ENCODE measurements at places on chromosomes 3 and 15.

DNA sequence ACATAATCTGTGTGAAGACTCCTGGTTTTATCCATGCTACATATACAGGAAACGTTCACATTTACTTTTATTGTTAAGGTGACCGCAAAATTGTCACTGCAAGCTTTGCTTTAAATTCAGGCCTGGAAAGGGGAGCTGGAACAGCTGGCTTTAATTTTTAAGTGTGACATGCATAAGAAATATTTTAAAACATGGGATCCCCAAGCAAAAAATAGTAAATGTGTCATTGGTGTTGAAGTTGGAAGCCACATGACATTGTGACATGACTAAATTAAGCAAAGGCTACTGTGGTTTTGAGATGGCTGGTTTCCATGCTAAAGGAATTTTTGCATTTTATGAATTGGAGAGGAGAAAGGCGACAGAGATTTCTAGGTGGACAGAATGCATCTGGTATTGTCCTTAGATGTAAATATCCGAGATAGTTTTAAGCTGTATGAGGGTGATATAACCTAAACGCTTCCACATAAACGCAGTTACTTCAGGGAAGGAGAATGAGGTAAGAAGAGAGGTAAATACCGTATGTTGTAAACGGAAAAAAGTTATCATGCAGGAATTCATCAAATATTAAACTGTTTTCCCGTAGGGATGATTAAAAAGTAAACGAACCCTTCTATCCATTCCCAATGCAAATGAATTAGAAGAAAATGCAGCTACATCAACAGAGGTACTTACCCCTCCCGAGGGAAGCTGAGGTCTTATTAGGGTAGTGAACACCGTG, 927 bp upstream of the FYTTD1 start:
- no peak for DNase-seq

DNA sequence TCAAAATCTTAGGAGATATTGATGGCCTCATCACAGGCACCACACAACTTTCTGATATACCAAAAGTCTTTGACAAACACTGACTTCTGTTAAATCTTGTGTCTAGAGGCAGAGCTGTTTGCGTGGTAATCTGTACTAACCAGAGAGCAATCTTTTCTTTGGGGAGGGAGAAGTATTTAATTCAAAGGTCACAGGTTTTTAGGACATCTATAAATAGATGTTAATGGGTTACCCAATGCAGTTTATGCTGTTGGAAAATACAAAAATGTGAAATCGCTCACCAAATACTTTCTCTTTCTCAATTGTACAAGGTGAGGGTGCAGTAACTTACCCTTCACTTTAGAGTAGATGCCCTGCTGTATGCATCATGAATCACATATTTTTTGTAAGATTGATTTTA, 510.5 kb downstream of the NSUN3 start:
- DNase-seq: no peak

DNA sequence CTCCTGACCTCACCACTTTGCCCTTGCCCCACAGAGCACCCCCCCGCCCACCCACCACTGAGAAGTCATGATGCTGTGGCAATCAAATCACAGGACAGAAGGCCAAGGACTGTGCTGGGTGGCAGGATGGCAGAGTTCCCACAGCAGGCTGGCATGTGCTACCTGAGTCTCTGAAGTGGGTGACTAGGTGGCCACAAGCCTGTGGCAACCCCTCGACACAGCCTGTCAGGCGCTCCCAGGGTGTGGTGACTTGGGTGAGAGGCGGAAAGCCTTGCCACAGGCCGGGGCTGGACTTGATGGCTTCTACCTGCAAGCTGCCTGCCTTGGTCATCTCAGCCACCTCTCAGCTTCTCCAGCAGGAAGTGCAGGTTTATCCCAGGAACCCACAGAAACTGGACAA, 15.6 kb upstream of the DUSP7 start:
- DNase-seq: no peak

- no peak for DNase-seq
Observed at GRCh38 chr15:58399739-58400138, 32.1 kb upstream of the LIPC start.

GRCh38 chr3:44509393-44509921, 32.0 kb upstream of the ZNF445 start:
- no peak for DNase-seq

GRCh38 chr3:45582430-45582829, 12.1 kb upstream of the LIMD1 start:
- DNase-seq: no peak

GRCh38 chr3:50155491-50155878, 361 bp downstream of the SEMA3F start:
- no peak for DNase-seq

- DNase-seq: no peak
Observed at GRCh38 chr15:62323353-62323890, 158.3 kb upstream of the C2CD4B start.

GRCh38 chr3:93994056-93994455, 14.1 kb downstream of the ARL13B start:
- DNase-seq: no peak

DNA sequence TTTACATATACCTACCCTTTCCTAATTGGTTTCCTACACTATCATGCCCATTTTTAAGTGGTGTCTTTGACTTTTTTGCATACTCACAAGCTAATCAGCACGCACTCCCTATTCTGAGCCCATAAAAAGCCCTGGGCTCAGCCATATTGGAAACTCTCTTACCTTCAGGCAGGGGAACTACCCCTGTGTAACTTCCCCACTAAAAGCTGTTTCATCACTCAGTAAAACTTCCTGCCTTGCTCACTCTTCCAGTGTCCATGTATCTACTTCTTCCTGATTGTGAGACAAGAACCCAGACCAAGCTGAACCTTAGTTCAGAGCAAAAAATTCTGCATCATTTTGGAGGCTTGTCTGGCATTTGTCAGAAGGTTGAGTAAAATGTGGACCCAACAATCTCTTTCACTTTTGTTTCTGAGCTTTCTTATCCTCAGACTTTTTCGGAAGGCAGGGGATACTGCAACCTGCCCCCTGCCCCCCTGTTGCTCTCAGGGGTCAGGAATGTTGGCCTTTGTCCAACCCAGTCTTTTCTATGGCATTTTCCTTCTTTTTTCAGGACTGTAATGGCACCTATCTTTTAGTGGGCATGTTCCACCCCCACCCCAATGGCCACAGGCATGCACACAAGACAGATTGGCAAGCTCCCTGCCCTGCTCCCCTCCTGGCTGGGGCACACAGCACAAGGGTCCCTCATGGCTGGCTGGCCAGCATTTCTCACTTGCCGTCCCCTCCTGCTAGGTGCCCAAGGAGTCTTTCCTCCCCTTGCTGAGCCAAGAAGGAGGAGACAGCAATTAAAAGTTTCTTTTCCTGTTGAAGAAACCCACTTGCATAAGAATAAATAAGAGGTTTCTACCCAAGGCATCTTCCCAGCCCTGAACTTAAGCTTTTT, 26.3 kb upstream of the TMEM45A start:
- DNase-seq: no peak

GRCh38 chr3:132164469-132165092, 129.8 kb upstream of the CPNE4 start:
- DNase-seq: no peak

- DNase-seq: peak; percentile 54
Observed at GRCh38 chr15:89129123-89129815, 41.0 kb downstream of the ABHD2 start.

GRCh38 chr15:42062284-42062806, 32.0 kb downstream of the PLA2G4D start:
- no peak for DNase-seq

DNA sequence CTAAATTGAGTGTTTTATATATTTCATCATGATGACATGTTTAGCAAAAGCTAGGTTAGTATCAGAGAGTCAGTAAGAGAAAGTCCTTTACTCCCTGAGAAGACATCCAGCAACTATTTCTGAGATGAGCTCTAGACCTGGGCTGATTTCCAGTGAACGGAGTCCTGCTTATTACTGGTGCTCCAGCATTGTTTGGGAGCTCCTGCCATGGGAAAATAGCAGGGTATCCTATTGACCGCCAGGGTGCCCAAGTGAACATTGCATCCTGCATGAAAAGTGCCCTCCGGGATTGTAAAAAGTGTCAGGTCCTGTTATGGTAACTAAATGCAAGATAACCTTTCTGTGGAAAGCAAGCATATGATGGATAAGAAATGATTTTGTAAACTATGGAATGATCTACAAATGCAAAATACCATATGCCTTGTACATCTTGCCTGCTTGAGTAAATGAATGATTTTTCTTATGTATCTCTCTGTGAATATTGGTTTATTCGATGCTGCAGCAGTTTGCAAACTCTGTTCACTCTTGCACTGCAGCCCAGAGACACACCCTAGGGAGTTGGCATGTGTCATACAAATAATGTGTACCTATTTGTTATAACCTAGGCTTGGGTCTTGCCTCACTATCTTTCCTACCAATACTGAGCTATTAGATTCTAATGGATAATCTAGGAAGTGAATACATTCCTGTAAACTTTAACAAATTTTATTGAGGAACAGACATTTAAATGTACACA, 96.7 kb downstream of the IL5RA start:
- DNase-seq: no peak

- no peak for DNase-seq
Observed at GRCh38 chr3:190728574-190729246, 133.8 kb downstream of the GMNC start.

DNA sequence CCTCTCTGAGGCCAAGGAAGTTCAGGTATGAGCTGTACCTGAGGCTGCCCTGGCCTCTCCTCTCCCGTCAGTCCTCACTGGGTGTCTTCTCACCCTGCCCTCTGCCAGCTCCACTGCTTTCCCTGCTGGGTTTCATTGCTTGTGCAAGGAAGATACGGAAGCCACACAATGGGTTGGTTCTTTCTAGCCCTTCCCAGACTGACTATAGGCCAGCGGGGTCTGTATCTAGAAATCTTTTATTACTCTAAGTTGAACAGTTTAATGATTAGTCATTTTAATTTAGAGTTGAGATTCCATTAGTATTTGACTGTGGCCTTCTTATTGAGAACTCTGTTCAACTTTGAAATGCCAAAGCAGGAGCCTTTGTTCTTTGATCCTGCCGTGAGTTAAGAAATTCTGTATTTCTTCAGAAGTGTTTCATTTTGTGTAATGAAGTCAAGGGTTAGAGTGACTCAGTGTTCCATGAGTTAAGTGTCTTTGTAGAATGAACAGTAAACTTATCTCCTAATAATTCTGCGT, 16.2 kb downstream of the C3orf62 start:
- peak; percentile 17 for DNase-seq

DNA sequence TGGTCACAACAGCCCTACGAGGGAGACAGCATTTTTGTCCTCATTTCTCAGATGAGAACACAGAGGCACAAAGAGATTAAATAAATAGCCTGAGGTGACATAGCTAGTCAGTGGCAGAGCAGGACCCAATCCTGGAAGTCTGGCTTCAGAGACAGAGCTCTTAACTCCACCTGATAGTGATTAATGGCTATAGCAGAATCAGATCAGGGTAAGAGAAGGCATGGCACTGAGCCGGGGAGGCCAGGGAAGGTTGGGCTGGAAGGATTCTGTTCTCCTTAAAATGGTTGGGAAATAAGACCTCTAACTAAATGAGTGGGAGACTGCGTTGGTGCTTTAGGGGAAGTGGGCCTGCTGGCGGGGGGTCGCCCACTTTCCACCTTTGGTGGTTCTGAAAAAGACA, 104.5 kb downstream of the VGLL4 start:
- DNase-seq: no peak

- DNase-seq: no peak
Observed at GRCh38 chr3:82020282-82020681, 258.8 kb upstream of the GBE1 start.

- DNase-seq: no peak
Observed at GRCh38 chr3:176740906-176741663, 456.2 kb downstream of the TBL1XR1 start.

DNA sequence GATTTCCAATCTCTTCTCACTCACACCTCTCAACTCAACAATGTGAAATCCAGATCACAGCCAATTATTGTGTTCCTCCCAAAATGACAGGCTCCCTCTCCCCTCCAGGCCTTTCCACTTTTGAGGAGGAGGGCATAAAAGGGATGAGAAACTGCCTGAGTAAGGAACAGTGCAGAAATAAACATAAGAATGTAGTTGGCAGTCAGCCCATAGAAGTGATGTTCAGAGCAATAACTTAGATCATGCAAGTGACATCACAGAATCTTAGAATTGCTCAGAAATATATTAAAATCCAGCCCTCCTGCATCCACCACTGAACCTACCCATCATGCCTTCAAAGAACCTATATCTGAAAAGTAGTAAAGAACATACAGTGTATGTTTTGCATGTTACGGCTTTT, 299.4 kb upstream of the GADL1 start:
- DNase-seq: no peak

GRCh38 chr3:195755791-195756676, 35.3 kb downstream of the MUC20 start:
- no peak for DNase-seq

- DNase-seq: peak; percentile 49
Observed at GRCh38 chr3:15903164-15903563, 105.4 kb upstream of the ANKRD28 start.

DNA sequence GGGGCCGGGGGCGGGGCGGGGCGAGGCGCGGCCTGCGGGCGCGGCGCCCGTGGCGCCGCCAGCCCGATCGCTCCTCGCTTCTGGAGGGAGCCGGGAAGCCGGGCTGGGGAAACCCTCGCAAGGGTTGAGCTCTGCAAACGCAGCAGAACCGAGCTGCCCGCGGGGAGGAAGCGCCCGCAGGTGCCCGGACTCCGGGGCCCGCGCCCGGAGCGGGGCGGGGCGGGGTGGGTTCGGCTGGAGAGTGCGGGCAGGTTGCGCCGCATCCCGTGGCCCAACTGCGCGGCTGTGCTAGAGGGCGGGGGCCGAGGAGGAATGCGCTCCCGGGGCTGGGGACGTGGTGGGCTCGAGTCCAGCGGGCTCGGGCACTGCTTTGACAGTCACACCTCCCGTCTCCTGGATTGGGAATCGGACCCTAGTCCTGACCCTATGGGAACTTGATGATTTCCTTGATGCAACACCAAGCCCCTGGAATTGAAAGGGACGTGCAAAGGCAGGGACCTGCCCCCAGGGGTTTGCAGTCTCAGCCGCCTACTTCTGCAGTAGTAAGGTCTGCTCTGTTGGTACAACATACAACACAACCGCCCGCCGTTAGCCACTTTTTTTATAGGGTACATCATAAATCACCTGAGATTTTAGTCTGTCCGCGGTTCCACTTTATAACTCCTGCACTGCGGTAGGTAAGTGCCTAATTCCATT, 34.3 kb downstream of the ZBTB38 start:
- peak; percentile 86 for DNase-seq

DNA sequence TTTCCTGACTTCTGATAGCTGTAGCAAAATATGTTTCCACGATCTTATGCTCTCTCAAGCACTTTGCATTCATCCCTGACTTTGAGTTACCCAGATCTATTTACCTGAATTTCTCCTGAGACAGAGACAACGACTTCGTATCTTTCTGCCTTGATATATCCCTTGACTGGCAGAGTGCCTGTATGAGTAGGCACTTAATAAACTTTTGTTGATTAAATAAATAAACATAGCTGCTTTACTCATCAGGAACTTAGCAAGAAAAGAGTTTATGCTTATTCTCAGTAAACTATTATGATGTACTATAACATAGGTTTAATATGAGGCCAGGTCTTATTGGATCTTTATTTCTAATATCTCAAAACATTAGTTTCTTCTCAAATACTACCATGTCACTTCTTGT, 85.6 kb upstream of the PHLDB2 start:
- DNase-seq: no peak

All from Right ventricle myocardium superior (tissue), 1 donor.